ENCODE measurements at places on chromosomes 12 and 14.

- peak; percentile 49 for DNase-seq
These were observed 479 bp downstream of the GPR135 start for GRCh38 chr14:59464486-59465315.

GRCh38 chr12:21651821-21652220, 5.8 kb downstream of the LDHB start:
- no peak for DNase-seq

DNA sequence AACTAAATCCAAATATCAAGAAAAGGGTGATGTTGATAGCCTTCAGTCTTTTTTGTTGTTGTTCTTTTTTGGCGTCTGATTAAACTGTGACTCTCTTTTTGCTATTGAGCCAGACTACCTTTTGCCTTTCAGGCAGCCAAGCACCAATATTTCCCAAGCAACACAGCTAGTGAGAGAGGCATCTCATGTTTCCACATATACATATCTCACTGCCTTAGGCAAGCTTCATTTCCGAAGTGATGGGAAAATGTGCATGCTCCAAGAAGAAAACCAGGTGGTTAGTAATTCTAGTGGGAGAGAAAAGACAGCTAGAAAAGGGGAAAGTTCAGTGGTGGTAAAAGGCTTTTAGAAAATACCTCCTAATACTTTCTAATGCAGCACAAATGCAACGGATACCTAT, 277.7 kb downstream of the TMTC2 start:
- no peak for DNase-seq

- DNase-seq = no peak
These were observed 763.7 kb upstream of the TMEM132C start for GRCh38 chr12:127503246-127503645.

- no peak for DNase-seq
These were observed 193.5 kb upstream of the BCL2L14 start for GRCh38 chr12:11877102-11877826.

GRCh38 chr12:76026643-76027063, 4.9 kb downstream of the PHLDA1 start:
- no peak for DNase-seq

DNA sequence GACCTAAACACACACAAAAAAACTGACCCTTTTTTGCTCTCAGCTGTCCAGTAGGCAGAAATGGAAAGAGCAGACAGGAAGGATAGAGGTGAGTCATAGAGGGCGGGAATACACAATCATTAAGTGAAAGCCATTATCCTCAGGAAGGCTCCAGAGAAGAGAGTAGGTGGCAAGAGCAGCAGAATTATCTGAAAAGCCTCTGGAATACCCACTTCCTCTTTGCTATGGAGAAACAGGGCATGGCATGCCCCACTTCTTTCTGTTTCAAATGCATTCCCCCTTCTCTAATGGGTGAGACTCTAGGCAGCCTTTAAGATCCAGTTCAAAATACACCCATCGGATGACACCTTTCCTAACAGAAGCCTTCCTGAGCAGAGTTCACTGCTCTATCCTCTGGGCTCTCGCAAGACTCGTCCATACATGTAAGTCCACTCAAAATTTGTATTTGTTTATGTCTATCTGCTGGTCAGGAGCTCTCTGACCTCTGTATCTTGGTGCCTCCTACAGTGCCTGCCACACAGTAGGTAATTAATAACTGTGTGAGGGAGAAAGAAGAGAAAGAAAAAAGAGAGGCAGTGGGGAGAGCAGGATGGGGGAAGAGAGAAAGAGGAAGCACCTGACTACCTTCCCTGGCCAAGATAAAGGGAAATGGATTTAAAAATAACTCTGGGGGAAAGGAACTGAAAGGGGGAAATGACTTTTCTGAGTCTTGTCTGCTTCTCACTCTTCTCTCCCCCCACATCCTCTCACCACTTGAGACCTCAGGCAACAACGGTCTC, 8.5 kb downstream of the KLHL33 start:
- no peak for DNase-seq

GRCh38 chr12:31507966-31508365, 83.0 kb downstream of the DENND5B start:
- DNase-seq = no peak

DNA sequence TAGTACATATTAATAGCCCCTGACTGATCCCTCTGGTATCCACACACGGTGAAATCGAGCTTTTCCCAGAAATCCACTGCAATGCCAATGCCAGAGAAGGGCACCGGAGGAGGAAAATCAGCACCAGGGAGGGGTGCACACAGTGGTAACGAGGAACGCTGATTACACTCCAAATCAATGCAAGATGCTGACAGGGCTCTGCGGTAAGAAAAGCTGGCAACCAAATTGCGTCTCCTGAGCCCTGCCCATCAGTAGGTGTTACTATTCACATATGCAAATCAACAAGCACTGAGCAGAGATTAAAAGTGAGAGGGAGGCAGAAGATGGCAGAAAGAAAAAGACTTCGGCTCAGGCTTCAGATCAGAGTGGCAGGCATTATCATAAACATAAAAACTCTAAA, 159.1 kb downstream of the RPS29 start:
- DNase-seq = no peak

- DNase-seq = no peak
These were observed 63.0 kb upstream of the TCL1A start for GRCh38 chr14:95776798-95777534.

DNA sequence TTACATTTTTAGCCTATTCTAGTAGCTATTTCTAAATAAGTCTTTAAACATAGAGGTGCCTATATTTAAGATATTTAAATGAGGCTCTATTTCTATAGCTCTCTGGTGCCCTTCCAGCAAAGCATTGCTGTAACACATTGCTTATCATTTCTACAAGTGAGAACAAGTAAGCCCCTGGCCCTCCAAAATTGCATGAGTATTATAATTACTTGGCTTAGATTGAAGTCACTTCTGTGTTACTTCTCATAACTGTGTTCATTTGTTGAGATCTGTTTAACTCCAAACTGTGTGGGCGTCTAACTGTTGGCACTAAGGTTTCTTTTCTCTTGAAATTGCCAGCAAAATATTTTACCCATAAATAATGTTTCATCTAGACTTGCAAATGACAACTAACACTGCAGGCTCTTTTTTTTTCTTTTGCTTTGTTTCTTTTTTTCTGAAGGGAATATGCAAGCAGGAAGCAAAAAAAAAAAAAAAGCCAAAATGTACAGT, 66.5 kb downstream of the DAD1 start:
- DNase-seq = no peak

DNA sequence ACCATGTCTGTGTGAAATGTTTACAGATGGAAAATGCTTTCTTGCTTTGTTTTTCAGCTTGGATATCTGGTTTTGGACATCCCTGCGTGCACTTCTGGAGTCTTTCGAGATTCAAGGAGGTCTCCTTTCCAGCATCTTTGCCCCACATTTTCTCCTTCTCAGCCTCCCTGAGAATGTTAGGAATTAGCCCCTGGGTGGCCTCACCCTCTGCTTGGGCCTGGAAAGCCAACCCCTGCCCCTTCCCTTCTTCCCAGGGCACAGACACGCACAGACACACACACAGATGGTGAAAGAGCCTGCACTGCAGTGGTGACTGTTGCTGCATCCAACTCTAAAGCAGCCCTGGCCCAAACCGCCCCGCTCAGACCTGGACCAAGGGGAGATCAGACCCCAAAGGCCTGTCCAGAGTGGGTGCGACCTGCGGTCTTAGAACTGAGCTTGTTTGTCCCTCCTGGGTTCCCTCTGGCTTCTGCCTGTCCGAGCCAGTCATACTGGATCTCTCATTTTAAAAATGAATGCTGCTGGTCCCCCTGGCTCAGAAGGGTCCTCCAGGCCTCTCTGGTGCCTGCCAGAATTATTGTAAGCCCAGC, 8.7 kb upstream of the NCOR2 start:
- no peak for DNase-seq

- DNase-seq = no peak
These were observed 61.4 kb downstream of the RASSF3 start for GRCh38 chr12:64671681-64672080.

DNA sequence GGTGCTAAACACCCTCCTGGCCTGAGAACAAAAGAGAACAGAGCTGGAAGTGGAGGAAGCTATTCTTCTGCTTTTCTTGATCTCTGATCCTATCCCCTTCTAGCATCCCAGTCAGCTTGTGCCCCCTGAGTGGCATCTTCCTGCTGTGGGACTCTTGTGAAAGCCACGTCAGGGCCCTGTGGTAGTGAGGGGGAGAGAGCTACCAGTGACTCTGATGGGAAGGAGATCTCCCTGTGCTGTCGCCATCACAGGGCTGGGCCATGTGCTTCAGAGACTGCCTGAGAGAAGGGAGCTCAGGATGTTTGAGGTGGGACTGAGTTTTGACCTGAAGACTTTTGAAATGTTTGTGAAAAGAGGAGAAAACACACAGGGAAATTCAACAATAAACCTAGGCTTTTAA, 107.6 kb upstream of the FUT8 start:
- no peak for DNase-seq

- DNase-seq = no peak
These were observed 1.6 kb upstream of the KRT74 start for GRCh38 chr12:52575256-52575655.

DNA sequence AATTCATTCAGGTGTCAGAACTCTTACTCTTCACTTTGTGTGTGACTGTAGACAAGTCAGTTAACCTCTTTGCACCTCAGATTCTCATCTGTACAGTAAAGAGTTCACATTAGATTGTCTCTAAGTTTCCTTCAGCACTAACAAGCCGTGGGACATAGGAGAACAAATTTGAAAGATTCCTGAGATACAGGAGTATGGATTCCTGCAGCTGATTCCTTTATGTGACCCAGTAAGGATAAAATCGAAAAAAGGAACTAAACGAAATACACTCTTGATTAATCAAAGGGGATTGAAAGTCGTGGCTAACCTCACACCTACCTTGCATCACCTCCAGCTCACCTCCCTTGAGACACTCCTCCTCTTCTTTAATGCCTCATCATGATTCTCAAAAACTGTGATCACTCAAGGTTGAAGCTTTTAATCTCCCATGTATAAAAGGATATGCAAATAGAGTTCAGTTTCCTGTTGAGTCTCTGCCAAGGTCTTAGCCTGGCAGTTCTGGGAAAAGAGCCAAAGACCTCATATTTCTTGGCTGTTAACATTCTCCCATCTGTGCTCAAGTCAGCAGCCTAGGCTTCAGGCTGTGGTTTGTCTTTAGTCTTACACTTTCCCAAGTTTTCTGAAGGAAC, 156.6 kb downstream of the DAD1 start:
- DNase-seq = no peak

DNA sequence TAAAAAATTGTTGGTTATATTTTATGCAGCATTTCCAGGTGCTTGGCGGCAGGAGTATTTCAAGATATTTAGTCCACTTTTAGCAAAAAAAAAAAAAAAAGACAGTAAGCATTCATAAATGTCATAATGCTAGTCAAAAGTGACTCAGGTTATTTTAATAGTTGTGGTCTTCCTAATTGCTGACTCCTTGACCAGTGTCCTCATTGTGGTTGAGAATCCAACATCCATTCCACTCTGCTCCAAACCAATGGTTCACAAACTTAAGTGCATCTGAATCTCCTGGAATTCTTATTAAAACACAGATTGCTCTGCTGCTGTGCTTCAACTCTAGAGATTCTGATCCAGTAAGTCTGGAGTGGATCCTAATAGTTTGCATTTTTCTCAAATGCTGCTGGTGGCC, 71.4 kb downstream of the AKAP6 start:
- no peak for DNase-seq

GRCh38 chr12:23729359-23729758, 220.1 kb downstream of the SOX5 start:
- DNase-seq = no peak

DNA sequence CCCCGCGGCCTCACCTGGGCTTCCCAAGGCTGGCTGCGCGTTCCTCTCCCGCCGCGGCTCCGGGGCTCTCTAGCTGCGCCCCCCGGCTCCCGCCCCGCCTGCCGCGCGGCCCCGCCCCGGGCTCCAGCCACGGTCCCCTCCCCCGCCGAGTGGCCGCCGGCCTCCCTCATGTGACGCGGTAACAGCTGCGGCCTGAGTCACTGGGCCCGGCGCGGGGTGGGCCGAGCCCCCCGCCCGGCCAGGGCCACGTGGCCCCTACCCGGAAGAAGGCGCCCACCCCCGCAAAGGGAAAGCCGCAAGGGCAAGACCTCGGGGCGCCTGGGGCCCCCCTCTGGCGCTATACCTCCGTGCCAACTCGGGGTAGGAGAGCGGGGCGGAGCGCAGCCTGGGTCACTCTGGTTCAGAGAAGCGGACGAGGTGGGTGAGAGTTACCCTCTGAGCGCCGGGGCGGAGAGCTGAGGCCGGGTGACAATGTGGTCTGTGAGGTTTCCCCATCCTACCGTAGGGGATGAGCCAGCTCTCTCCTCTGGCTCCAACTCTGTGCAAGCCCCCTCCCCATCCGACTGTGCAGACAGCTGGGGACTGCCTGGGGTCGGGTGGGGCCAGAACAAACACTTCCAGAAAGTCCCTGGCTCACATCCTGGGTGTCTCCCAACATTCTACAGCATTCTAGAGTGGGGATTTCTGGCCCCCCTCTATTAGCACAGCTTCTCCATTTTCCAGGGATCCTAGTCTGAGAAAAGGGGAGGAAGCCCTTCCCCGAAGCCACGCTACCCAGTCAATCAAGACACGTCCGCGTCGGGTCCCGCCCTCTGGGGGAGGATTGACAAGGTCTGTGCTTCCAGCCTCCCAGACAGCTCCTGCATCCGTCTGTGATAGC, at the start of gene CD63:
TSS of gene CD63 (minus strand) at position 71 of the 880 bp plus-strand sequence. CDS start 668 bp downstream, outside the sequence.
- peak; percentile 82 for DNase-seq

DNA sequence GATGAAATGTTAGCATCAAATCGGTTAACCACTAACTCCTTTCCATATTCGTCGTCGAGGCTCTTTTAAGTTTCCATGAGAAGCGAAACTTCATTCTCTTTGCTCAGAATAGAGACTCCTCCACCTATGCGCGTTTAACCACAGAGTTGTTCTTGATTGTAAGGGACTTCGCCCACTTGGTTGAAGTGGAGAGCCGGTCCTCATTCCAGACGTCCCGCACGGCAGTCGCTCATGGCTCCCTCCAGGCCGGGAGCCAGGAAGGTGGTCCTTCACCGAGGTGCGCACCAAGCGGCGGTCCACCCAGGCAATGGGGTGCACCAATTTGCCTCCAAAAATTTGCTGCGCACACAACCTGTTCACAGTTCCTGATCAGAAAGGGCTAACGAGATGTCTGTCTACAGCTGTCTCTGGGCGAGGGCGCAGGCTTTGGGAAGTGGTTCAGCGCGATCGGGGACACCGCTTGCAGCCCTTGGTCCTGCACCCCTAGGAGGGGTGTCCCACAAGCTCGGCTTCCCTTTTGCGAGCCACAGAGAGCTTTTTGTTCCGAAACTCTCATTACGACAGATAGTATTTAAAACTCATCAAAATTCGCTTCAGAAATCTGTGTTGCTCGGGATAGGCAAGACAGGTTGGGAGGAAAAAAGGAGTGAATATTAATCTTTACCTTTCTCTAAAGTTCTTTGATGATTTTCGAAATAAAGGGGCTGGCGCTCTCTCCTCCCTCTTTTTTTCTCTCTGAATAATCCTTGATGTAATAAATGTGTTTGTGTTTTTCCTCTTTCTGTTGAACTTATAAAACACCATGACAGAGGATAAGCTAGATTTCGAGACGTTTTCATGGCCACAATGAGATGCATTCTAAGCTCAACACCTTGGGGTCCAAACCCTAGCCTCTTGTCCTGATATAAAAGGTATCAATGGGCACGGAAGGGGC, 6.4 kb upstream of the ALX1 start:
- DNase-seq = no peak

- no peak for DNase-seq
These were observed 933.9 kb downstream of the SLC16A7 start for GRCh38 chr12:60529723-60530122.

- DNase-seq = no peak
These were observed 67.8 kb downstream of the OTX2 start for GRCh38 chr14:56742391-56742878.

- no peak for DNase-seq
These were observed 1.1 kb downstream of the LIN52 start for GRCh38 chr14:74085828-74086227.

Data from activated CD4-positive, alpha-beta T cell treated with anti-CD3 and anti-CD28 coated beads, Interleukin-2, amount 50 U/mL, for 48 hours (primary cell).